ENCODE measurements at places on chromosomes 6 and 20.

- DNase-seq = peak; percentile 77
These were observed 1.1 kb upstream of the MBOAT1 start for GRCh38 chr6:20213271-20213798.

GRCh38 chr6:32113386-32114352, 4.5 kb upstream of the TNXB start:
- DNase-seq = no peak

DNA sequence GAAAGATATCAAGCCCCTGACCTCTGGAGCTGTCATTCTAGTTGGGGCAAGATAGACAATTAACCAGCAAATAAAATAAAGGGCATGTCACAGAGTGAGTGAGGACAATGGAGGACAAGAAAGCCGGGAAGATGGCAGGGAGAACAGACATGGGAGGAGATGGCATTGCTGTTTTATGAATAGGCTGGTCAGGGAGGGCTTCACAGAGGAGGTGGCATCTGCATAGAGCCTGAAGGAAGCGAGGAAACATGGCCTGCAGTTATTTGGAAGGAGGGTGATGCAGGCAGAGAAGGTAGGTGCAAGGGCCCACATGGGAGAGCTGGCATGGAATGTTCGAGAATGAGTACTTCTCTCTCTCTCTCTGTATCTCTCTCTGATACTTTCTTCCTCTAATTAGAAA, 63.7 kb downstream of the EFCAB8 start:
- no peak for DNase-seq

GRCh38 chr6:120056085-120056484, 706.5 kb upstream of the MAN1A1 start:
- peak; percentile 4 for DNase-seq

GRCh38 chr6:135173242-135173988, 7.7 kb upstream of the MYB start:
- no peak for DNase-seq

DNA sequence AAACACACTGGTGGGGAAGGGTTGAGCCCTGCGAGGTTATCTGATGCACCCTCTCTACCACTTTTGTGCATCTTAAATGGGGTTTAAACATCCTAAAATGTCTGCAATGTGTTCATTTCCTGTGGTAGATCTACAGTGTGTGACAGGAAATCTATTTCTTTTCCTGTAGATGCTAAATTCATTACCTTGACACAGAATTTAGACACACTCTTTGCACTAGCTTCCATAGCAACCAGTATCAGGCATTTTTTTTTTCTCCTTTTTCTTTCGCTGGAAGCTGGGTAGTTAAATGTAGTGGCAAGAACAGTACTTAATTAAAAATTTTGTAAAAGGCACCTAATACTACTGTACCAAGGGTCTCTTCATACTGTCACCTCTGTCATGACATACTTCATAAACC, 141.1 kb downstream of the RFPL4B start:
- DNase-seq = no peak

GRCh38 chr6:38149531-38149930, 330.0 kb downstream of the ZFAND3 start:
- DNase-seq = no peak

- DNase-seq = no peak
These were observed 342.0 kb downstream of the TAF4 start for GRCh38 chr20:61723529-61724257.

GRCh38 chr20:13397300-13397724, 176.2 kb downstream of the ISM1 start:
- no peak for DNase-seq

- peak; percentile 42 for DNase-seq
These were observed 210.5 kb downstream of the ERMARD start for GRCh38 chr6:169961772-169962561.

DNA sequence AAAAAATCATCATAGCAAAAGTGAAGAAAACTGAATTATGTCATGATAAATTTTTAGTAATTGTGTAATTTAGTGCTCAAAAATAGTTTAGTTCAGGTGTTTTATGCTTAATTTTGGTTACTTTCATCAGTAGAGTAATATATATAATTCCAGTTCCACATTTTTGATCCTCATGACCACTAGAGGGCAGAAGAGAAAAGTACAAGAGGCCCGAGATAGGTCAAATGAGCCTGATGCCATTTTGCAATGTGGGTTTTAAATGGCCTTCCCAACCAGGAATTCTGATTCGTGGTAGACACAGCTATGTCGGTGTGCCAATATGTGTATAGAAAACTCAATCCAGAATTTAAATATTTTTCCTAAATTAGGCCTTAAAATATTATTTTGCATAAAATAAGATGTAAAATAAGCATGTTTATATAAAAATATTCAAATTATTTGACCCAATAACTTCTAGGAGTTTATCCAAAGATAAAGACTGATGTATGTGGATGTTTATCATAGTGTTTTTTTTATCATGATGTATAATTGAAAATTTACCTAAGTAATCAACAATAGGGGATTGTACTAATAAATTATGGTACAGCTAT, 159.7 kb upstream of the RPS6KA2 start:
- peak; percentile 73 for DNase-seq

GRCh38 chr6:109979033-109979921, 1.2 kb downstream of the GPR6 start:
- DNase-seq = no peak

DNA sequence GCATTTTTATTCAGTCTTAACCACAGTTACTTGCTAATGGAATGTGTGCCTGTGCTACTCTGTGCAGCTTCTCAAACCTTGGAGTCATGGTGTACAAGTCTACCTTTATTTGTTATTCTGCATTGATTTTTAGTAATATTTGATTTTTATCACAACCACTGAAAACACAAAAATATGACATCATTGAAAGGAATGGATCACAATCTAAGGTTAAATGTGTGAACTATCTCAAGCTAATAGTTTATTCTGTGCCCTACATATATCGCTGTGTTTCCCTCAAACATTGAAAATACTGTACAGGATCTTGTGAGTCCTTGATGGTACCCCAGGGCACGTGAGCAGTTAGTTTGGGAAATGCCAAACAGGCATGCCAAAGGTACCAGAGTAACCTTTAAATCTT, 573.4 kb downstream of the FRK start:
- no peak for DNase-seq

DNA sequence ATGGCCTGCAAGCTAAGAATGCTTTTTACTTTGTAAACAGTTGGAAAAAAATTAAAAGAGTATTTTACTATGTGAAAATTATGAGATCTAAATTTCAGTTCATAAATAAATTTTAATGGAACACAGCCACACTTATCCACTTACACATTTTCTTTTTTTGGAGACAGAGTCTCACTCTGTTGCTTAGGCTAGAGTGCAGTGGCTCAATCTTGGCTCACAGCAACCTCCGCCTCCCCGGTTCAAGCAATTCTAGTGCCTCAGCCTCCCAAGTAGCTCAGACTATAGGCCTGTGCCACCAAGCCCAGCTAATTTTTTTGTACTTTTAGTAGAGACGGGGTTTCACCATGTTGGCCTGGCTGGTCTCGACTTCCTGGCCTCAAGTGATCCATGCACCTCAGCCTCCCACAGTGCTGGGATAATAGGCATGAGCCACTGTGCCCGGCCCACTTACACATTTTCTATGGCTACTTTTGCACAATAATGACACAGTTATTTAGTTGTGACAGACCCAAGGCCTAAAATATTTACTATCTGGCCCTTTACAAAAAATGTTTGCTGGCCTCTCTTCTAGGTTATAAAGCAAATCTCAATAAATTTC, 109.6 kb downstream of the INSM1 start:
- DNase-seq = no peak

DNA sequence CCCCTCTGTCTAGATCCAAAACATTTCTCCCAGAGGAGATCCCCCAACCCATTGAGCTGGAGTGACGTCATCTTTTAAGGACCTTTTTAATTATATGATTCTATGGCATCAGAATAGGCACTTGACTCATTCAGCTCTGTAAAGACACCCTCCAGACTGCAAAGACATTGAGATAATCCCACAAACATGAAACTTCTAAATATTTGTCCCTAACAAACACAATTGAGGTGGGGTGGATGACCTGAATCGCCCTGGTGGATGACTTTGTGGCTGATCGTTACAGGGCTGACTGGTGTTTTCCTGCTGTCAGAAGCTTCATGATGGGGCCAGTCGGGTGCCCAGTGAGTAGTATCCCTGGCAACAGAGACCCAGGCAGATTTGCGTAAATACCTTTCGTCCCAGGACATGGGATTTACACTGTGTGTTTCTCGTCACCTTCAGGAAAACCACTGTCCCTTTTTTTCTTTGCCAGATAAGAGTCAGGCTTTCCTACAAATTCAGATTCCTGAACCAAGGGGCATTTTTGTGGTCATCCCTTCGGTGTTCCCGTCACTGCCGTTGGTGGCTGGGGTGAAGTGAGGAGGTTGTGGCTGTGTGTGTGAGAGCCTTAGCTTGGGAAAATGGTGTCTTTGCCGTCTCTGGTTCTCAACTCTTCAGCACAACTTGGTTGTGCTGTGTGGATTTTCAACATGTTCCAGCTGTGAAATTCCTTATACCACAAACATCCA, 5.3 kb upstream of the PCK1 start:
- no peak for DNase-seq

GRCh38 chr6:48747471-48747870, 636.5 kb upstream of the PTCHD4 start:
- no peak for DNase-seq

DNA sequence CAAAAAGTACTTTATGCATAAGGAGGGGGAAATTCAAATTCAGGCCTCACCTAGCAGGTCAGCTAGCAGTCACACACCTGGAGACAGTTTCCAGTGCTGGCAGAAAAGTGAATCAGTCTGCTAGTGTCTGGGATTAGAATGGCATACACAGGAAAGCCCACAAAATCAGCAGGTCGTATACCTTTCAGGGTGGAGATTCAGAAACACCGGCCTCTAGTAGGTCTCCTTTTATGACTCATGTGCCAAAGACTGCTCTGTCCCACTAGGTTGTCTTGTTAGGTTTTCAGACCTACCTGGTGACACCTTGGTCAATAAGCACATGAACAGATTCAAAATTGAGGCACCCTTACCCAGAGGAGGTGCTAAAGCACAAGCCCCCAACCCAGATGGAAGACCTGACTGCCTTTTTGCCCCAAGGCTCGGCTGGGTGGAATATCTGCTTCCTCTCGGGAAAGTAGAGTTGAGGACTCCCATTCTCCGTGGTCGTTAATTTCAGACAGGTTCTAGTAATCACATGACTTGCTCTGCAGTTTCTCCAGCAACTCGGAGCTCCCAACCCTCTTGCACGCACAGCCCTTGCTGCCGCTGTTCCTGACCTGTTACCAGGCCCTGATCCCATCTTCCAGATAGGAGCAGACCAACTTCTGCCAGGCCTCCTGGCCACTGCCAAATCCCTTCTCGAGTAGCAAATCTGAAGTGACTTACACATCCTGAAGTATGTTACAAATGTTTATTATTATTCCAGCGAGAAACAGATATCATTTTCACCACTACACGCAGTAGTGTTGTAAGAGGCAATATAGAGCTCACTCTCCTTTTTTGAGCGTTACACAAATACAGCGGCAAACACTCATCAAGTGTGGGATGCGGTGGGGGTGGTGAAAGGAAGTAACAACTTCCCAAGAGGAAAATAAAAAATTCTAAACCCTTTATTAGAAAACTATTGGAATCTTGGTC, 46.6 kb downstream of the AGPAT4 start:
- no peak for DNase-seq

- DNase-seq = peak; percentile 17
These were observed 1.9 kb upstream of the AFDN start for GRCh38 chr6:167824591-167825331.

DNA sequence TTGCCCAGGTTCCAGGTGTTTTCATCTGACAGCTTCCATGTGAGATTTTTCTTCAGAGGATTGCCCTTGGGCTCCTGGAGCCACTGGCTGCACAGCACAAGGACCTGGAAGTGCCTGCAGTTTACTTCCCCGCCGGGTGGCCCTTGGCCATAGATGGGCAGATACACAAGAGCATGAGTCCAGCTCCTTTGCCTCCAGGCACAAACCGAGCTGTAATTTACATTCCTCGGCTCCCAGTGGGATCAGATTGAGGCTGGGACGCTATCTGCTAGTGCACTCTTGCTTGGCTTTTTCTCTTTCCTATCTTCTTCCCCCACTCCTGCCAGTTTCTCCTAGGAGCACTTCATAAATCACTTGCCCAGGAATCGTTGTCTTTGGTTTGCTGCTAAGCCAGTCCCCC, 85.4 kb upstream of the RALY start:
- DNase-seq = no peak

DNA sequence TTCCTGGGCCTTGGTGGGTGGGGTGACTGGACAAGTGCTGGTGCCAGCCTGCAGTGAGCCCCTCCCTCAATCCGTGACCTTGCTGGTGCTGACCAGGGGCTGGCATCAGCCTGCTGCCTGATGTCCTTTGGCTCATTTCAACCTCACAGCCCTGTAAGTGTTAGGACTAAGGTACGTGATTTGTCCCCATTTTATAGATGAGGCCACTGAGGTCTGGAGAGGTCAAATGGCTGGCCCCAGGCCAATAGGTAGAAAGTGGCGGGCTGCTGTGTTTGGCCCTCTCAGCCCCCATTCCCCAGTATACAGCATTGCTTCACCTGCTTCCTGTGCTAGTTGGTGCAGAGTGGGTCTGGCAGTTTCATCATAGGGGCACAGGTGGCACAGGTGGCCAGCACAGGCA, 20.1 kb downstream of the EFCAB8 start:
- DNase-seq = no peak

DNA sequence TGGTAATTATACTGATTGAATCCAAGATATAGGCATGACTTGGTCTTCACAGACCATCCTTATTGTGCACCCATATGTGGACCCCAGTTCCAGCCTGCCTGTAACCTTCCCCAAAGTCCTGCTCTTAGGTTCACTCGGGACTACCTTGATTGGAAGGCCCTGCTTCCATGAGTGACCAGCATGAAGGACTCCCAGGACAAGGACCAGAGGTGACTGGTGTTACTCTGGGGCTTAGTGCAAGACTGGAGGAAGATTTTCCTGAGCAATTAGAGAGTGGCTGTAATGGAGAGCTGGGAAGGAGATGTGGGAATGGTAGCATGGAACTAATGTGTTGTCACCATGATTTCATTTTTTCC, 15.1 kb downstream of the BRD2 start:
- no peak for DNase-seq

DNA sequence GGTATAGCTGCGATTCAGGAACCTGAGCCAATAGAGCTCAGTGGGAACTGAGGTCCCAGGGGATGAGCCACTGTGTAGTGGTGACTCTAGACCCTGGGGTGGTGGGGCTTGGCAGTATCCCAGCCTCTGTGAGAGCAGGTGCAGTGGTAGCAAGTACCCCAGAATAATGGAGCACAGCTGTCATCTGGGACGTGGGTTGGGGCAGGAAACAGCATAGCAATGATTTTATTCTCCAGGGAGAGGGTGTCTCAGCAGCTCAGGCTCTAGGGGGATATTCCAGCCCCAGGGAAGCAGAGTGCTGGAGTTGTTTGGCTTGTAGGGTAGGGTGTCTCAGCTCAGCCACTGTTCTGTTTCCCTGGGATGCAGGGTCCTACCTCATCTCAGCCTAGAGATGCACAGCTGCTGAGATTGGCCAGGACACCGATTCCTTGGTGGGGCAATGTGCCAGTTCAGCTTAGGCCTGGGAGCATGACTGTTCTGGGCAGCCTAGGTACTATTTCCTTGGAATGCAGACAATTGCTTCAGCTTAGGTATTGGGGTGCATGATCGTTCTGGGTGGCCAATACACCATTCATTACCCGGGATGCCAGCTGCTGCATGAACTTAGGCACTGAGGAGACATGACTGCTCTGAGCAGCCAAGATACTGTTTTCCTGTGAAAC, 34.0 kb upstream of the NUP153 start:
- DNase-seq = peak; percentile 14

- no peak for DNase-seq
These were observed 16.6 kb downstream of the CPNE5 start for GRCh38 chr6:36822506-36823269.

GRCh38 chr6:157449610-157450009, 68.6 kb downstream of the ZDHHC14 start:
- DNase-seq = no peak

All from common myeloid progenitor, CD34-positive (primary cell).